Right ventricle myocardium inferior (tissue), 1 donor: ENCODE measurements at places on chromosomes 7 and 10. TPM values are rescaled to one million over a fixed set of nuclear protein-coding genes. Genes with fewer than 3 reads are reported as not detected.

The TWNK gene
- 6.6 TPM for total RNA-seq

The NRBF2 gene
- total RNA-seq: 10.4 TPM

- peak; percentile 80 for DNase-seq
These were observed 8.1 kb downstream of the PRKRIP1 start for GRCh38 chr7:102404005-102404861.

GRCh38 chr10:126407831-126408230 is 19.6 kb upstream of the ADAM12 start:
- DNase-seq: no peak

DNA sequence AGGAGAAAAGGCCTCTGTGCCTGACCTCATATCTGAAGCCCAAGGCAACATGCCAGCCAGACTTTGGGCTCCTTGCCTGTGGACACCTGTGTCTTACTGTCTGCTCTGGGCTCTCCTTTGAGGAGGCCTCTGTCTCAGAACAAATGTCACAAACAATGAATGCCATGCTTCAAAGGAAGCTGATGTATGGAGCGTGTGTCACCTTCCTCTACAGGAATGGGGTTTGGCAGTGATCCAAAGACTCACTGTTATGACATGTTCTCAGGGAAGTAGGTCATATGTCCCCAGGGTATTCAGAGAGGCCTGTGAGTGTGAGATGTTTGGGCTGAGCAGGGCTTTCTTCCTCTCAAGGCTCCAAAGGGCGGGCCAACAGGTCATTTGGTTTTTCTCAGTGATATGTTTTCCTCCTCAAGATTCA is 38.4 kb downstream of the PTPRE start:
- no peak for DNase-seq

DNA sequence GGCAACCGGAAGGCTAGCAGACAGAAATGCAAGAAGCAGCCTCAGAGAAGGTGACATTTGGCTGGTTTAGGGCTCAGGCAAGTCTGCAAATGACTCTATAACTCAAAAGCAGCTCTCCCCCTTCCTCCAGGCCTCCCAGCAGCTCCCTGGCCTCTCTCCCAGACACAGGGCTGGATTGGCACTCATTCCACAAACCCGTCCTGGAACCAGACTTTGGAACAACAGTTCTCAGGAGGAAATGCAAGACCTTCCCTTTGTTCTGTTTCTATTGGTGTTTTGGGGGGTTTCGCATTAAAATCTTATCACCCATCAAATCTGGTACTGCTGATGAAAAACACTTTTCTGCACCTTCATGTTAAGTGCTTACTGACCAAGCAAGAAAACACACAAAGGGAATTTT is 40.3 kb upstream of the EFCAB10 start:
- DNase-seq: no peak

DNA sequence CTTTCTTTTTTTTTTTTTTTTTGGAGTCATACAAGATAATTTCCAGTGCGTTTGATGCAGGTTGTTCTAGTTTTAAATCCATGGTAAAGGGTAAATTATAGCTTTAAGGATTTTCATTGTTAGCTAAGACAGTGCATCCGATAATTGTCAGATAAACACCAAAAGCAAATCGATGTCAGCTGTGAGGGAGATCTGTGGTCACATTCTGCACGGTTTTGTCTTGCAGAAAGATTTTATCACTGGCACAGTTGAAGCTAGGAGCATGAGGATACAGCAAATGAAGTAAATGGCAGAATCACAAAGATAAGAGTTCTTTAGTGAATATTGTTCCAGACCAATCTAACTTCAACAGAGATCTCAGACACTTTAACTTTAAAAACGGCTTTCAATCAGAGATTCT is 648.8 kb upstream of the COBL start:
- no peak for DNase-seq

DNA sequence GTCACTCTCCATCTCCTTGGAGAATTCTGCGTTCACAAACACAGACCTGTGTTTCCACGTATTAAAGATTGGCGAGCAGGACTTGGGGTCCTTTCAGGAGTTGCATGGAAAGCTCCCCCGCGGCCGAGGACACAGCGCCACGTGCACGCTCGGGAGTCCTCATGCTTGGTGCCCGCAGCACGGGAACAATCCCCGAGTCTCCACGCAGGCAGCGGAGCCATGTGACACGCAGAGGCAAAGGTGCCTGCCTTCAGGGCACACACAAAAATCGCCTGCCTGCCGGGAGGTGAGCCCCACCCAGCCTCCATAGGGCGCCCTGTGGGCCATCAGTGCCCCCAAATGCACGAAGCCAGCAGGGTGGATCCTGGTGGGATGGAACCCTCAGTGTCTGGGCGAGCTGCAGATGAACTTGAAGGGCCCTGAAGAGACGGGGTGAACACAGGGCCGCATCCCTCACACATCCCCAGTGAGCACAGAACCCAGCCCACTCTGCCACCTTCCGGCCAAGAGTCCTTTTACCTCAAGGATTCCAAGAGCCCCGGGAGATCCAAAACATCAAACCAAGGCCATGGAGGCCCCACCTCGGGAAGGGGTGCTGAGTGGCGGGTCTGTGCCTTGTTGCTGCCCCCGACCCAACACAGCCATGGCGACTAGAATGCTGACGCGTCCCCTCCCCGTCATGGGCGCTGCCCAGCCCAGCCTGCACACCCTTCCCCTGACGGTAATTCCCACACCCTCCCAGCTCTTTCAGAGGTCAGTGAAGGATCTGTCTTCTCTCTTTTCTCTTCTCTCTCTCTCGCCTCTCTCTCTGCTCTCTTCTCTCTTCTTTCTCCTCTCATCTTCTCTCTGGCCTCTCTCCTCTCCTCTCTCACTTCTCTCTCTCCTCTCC is 55.9 kb downstream of the CFAP46 start:
- peak; percentile 53 for DNase-seq

- no peak for DNase-seq
These were observed 28.0 kb downstream of the IPMK start for GRCh38 chr10:58239561-58240169.

DNA sequence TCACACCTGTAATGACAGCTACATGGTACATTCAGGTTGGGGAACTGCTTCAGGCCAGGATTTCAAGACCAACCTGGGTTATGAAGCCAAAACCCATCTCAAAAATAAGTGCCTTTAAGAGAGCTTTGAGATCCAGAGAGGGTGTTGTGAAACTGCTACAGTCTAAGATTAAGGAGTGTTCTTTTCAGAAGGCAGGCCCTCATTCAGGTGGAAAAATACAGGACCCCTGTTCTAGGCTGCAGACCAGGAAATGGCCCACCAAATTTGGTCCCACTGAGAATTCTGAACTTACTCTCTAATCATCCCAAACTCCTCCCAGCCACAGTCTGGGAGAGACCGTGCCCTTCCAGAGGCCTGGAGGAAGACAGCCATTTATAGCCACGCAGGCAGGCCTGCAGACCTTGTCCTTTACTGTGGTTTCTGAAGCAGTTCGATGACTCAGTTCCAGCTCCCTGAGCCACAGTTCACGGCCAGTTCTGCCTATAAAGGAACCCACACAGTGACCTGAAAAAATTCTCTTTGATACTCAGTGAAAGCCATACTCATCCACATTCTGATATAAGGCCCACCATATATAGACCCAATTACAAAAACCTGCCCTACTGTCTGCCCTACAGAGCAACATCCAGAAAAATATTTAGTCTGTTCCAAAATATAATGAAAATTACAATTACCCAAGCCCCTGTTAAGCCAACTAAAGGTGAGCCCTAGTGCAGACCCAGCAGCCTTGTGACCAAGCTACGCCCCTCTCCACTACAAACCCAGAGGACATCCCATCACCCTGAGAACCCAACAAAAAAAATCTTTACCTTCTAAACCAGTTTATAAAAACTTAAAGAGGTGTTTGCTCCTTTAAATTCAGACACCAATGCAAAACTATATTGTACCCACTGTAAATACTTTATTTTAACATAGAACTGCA is 21.2 kb downstream of the ZNF680 start:
- DNase-seq: no peak
